ENCODE measurements at places on chromosomes 2 and 18.

- no peak for DNase-seq
These were observed 27.8 kb upstream of the KCNF1 start for GRCh38 chr2:10883801-10884478.

DNA sequence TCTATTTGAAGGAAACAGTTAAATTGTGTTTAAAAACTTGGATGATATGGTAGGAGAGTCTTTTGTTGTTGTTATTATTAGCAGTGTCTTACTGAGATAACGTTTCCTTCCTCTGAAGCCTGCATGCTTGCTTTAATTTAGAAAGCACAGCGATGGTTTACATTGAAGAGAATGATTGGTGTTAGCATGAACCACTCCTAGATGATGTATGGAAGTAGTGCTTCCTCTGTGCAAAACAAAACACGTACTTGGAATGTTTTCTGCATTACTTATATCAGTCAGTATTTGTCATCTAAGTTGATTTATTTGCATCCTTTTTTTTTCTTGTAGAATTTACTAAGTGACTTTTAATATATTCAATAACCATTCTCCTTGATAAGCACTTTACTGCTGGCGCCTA, 89.0 kb downstream of the UGGT1 start:
- no peak for DNase-seq

- peak; percentile 29 for DNase-seq
These were observed 36.0 kb downstream of the PHLPP1 start for GRCh38 chr18:62751341-62751821.

DNA sequence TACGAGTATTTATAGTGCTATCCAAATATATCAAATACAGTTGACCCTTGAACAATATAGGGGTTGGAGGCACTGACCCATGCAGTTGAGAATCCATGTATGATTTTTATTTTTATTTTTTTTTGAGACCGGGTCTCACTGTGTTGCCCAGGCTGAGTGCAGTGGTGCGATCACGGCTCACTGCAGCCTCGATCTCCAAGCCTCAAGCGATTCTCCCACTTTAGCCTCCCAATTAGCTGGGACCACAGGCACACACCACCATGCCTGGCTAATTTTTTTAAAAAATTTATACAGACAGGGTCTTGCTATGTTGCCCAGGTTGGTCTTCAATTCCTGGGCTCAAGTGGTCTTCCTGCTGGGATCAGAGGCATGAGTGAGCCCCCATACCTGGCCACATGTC, 70.6 kb downstream of the GORASP2 start:
- DNase-seq = no peak

- no peak for DNase-seq
These were observed 239.9 kb downstream of the PAX3 start for GRCh38 chr2:222058819-222059445.

GRCh38 chr2:195910570-195910969, 158.1 kb downstream of the DNAH7 start:
- no peak for DNase-seq

DNA sequence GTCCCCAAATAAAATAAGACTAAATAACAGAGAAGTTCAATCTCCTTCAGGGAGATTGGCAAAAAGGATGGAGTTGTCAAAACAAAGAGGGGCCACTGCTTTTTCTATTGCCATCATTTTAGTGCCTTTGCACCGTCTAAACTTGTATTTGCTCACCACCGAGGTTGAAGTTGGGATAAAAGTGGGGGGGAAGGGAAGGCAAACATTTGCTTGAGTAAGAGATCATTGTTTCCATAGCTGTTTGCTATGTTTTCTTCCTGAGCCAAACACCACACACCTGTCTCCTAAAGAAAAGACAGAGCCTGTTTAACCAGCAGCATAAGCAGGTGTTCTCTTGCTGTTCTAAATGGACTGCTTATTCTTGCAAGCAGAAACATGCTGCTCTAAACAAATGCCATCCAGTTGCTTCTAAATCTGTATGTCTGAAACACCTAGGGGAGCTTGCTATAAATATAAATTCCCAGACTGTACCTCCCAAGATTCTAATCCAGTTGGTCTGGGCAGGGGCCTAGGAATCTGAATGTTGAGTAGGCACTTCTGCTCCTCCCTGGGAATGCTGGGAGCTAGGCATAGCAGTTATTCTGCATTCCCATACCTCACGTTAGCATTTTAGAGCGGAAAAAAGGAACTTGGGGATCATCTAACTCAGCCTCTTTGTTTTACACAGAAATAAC, 179.4 kb upstream of the ARL4C start:
- DNase-seq = peak; percentile 51

GRCh38 chr2:95356821-95357700, 45.4 kb upstream of the FAHD2A start:
- DNase-seq = no peak

DNA sequence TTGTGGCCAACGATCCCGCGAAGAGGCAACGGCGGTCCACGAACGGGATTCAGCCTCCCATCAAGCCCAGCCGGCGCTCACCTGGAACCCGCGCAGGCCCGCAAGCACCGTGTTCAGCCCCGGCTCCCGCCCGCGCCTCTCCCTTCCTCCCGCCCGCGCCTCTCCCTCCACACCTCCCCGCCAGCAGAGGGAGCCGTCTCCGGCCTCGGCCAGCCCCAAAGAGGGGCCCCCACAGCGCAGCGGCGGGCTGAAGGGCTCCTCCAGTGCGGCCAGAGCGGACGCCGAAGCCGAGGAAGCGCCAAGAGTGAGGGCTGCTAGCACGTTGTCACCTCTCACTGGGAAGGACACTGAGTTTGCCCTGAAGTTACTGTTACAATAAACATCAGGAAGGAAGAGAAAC, 55.3 kb upstream of the LAPTM4A start:
- no peak for DNase-seq

- DNase-seq = no peak
These were observed 55.7 kb downstream of the ANKMY1 start for GRCh38 chr2:240502059-240502429.

- no peak for DNase-seq
These were observed 32.3 kb downstream of the ITSN2 start for GRCh38 chr2:24328010-24328409.

- DNase-seq = no peak
These were observed 36.2 kb downstream of the THADA start for GRCh38 chr2:43559391-43560230.

DNA sequence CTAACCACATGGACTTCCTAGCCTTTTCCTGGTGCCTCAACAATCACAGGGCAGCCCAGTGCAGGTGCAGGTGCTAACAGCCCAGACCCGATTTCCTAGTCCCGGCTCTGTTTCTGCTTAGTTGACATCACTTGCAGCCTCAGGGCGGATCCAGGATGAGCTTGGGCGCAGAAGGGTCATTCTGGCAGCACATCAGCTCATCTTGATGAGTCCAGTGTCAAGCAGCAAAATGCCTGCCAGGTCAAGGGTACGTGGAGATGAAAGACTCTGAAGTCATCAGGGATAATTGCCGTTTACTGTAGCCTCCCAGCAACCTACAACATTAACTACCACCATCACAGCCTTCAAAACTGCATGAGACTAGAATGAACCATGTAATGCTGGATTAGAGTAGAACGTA, 39.4 kb upstream of the EFHD1 start:
- no peak for DNase-seq

DNA sequence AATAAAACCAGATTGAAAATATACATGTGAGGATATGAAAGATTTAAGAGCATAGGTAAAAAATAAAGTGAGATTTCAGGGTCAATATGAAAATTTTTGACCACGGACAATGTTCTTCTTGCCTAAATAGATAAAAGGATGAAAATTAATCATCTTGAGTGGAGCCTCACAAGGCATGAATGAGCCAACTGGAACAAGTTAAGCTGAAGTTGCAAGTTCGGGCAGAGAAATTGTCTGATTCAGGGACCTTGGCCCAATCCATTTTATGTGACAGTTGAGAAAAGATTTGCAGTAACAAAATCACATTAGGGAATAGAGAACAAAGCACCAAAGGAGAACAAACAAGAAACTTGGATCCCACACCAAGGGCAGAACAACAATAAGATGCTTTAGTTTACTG, 305.3 kb downstream of the TMX3 start:
- peak; percentile 35 for DNase-seq

- DNase-seq = no peak
These were observed 2.6 kb downstream of the HOXD9 start for GRCh38 chr2:176124947-176125771.

- no peak for DNase-seq
These were observed 6.1 kb upstream of the OTOF start for GRCh38 chr2:26483957-26484565.

GRCh38 chr2:84925336-84925723, 19.9 kb downstream of the TMSB10 start:
- DNase-seq = no peak

DNA sequence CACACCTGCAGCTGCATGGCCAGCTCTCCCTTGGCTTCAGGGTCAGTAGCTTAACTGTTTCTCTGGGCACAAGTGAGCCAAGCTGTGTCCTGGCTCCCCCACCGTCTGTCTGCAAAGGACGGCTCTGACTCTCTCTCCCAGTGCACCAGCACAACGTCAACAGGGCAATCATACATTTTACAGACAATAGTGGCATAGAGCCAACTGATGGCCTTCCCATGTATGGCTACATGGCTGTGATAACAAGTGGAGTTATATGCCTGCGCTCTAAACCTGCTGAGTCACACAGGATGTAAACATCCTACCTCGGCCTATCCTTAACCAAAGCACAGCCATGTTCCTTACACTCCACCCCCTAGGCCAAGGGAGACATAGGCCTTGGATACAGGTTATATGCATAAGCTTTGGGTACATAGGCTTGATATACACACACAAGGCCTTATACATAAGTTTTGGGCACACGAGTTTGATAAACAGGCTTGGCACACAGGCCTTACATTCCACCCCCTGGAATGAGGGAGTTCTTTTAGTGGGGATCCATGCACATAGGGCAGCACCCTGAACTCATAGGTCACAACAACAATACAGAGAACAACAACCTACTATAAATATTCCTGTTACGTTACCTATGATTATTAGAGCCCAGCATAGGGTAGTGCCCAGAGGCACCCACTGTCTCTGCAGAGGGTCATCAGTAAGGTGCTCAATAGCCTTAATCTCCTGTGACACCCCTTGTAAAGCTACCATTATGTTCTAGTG, 17.7 kb downstream of the PHOSPHO2 start:
- DNase-seq = no peak

GRCh38 chr2:43010438-43011157, 215.8 kb downstream of the ZFP36L2 start:
- no peak for DNase-seq

GRCh38 chr2:55500025-55500424, 19.5 kb upstream of the CFAP36 start:
- no peak for DNase-seq

- DNase-seq = peak; percentile 69
These were observed 47.1 kb upstream of the CCDC150 start for GRCh38 chr2:196592331-196592910.

DNA sequence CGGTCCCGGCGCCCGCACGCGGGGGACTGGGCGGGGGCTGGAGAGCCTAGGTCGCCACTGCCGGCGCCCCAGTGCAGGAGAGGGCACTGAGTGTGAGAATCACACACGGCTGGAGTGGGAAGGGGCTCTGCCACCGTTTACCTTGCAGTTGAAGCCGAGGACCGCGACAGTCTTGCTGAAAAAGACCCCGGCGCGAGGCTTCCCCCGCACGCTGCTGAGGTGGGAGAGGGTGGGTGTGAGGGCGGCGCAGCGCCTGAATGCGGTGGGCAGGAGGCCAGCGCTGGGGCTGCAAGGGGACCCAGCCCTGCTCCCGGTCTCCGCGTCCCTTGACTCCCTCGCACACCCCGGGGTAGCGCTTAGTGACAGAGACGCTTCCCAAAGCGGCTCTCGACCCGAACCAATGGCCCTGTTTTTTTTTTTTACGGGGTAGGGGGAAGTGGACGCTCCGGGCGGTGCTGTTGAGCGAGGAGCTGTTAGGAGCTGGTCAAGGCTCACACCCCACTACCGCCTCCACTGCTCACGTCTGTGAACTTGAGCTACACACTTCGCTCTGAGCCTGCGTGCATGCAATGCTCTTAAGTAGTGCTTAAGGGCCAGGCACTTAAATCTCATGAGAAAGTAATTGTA, 794 bp downstream of the NOTO start:
- DNase-seq = no peak

- no peak for DNase-seq
These were observed 49.2 kb downstream of the SLC4A3 start for GRCh38 chr2:219676586-219676985.

DNA sequence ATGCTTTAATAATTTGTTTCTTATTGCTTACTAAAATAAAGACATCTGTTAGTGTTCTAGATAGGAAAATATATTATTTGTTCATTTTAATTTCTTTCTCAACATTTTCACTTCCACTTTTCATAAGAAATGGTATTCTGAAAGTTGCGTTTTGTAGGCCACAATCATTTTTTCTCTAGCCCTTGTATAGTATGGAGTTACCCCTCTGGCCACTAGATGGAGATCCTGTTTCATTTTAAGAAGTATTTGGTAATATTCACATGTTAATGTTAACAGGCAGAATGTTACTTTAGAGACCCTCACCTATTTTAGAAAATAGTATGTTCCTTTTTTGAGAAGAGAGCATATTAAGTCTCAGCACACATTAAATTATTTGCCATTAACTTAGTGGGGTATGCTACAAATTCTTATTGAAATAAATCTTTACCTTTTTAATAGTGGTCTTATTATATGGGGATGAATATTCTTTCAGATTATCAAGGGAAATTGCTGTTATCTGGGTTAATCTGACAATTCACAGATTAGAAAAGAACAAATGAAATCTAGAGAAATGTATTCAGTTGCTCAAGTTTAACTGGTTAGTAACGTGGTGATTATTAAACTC, 73.9 kb upstream of the TTC27 start:
- peak; percentile 39 for DNase-seq

DNA sequence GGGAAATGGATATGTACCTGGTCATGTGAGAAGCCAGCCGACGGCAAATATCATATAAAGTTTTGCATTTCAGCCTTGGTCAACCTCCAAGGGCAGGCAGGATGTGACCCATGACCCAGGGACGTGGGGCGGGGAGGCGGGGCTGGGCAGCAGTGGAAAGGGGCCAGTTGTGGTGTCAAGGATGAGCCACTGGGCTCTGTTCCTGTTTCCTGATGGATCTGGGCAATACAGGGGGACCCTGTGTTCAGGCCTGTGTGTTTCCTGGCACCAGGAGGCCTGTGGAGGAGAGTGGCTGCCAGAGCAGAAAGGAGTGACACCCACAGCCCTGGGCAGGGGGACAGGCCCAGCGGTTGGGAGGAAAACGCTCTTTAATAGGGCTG, 106.9 kb downstream of the GATA6 start:
- no peak for DNase-seq

GRCh38 chr2:70842401-70842800, 6.8 kb upstream of the CD207 start:
- DNase-seq = no peak

DNA sequence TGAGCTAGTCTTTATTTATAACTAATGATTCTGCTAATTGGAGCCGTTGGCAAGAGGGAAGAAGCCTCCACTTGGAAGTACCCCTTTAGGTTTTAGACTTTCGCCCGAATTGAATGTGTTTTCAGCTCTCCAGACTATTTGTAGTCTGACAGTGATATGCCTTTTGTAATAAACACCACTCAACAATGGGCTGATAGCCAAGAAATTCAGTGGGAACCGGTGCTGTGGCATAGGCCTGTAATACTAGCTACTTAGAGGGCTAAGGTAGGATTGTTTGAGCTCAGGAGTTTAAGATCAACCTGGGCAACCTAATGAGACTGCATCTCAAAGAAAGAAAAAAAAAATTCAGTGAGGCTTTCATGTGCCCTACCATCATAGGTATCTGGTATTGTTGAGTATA, 13.6 kb upstream of the ZSCAN30 start:
- no peak for DNase-seq

- no peak for DNase-seq
These were observed 1113.4 kb upstream of the FANCL start for GRCh38 chr2:59354498-59354897.
